IMR-90 (cell line): ENCODE measurements at places on chromosomes 16 and 17. TPM values are rescaled to one million over a fixed set of nuclear protein-coding genes. Genes with fewer than 3 reads are reported as not detected.

- H3K27ac ChIP-seq = no peak overlapping the region
- peaks cover 2% of the 10 kb centered on the region for H3K4me1 ChIP-seq
- peak; percentile 8 for DNase-seq
- H3K36me3 ChIP-seq = no peaks in the 10 kb centered on the region
- H3K4me3 ChIP-seq = no peak overlapping the region
Observed at GRCh38 chr17:62094175-62094574, 29.1 kb upstream of the MED13 start.

The KRTAP4-9 gene
- 0.24 TPM in 2 replicates for polyA plus RNA-seq

DNA sequence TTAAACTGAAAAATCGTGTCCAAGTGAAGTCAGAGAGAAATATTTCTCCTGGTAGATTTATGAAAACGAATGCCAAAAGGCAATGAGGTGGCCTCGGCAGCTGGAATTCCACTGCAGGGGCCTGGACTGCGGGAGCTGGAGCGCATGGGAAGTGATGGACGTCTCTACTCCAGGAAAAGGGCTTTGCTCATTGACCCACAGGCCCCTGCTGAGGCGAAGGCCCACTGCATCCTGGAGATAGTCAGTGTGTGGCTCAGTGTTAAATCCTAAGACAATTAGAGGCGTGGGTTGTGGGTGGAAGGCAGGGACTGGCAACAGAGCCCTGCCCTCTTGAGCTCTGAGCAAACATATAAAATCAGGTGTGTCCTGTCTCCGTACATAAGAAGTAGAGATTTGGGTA is 191.4 kb downstream of the SLC39A11 start:
- H3K4me1 ChIP-seq = no peaks in the 10 kb centered on the region
- no peak overlapping the region for H3K27ac ChIP-seq
- no peaks in the 10 kb centered on the region for H3K36me3 ChIP-seq
- no peak for DNase-seq
- no peak overlapping the region for H3K4me3 ChIP-seq

- no peak for DNase-seq
- H3K36me3 ChIP-seq = no peaks in the 10 kb centered on the region
- no peaks in the 10 kb centered on the region for H3K27me3 ChIP-seq
- H3K4me3 ChIP-seq = no peak overlapping the region
- H3K27ac ChIP-seq = no peak overlapping the region
Observed at GRCh38 chr17:71427801-71428200, 693.0 kb upstream of the SOX9 start.

DNA sequence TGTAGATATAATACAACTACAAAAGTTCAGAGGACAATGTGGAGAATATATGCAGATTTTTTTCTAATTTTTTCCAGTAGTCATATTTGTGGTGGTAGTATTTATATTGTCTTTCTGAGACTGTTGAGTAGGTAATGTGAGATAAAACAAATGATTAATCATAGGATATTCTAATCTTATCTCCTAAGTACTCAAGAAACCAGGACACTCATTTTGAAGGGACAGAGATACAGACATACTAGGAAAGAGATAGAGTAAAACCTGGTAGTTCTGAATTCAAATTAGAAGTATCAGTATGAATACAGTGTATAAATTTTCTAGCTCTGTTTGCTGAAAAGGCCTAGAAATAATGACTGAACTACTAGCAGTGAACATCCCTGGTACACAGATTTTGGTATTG is 141.7 kb upstream of the ASIC2 start:
- no peak for DNase-seq
- H3K4me1 ChIP-seq = no peaks in the 10 kb centered on the region
- no peak overlapping the region for H3K27ac ChIP-seq
- no peak overlapping the region for H3K4me3 ChIP-seq
- no peaks in the 10 kb centered on the region for H3K36me3 ChIP-seq

GRCh38 chr16:82037666-82038065 is 2.6 kb downstream of the HSD17B2 start:
- no peaks in the 10 kb centered on the region for H3K27me3 ChIP-seq
- H3K4me3 ChIP-seq = no peak overlapping the region
- DNase-seq = peak; percentile 53
- no peaks in the 10 kb centered on the region for H3K36me3 ChIP-seq

The SAMD14 gene
- 6.2 and 6.7 TPM in 2 replicates for polyA plus RNA-seq

The MYH3 gene
- 0.63 and 0.98 TPM in 2 replicates for polyA plus RNA-seq

- peaks cover 4% of the 10 kb centered on the region; the same call in 1 of the 2 replicates for H3K4me1 ChIP-seq
- no peaks in the 10 kb centered on the region for H3K27me3 ChIP-seq
- H3K27ac ChIP-seq = no peak overlapping the region
- no peaks in the 10 kb centered on the region; the same call in 1 of the 2 replicates for H3K36me3 ChIP-seq
- no peak for DNase-seq
Observed at GRCh38 chr17:35428229-35428628, 4.1 kb downstream of the SLFN12 start.

The SYCE1L gene
- polyA plus RNA-seq = 0.10 TPM in 1 of 2 replicates, not detected in the other

DNA sequence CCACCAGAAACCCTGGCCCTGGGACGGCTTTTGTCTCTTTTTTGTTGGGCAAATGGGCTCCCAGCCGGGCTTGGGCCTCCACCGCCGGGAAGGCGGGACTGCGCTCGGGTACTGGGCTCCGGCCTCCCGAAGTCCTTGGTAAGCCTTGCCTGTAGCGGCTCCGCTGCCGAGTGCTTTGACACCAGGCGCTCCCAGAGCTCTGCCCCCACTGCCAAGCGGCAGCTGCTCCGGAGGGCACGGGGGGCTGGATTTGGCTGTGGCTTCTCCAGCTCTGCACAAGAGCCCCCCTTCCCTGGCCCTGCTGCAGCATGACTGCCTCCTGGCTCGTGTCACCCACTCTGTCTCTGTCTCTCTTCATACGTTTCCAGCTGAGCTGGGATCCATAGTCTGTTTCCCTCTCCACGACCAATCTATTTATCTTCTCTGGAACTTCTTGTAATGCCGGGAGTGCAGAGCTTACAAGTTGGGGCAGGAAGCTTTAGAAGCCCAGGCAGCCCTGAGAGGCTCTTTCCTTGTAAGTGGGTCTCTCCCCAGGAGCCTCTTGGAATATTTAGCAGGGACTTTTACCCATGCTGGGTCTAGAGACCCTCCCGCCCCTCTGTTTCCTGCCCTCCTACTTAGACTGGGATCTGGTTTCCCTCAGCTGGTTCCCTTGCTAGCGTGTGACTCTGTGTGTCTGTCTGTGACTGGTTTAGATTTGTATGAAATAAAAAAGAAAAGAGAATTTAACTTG is 246.9 kb upstream of the GSE1 start:
- DNase-seq = no peak
- no peaks in the 10 kb centered on the region for H3K27me3 ChIP-seq
- peaks cover 2% of the 10 kb centered on the region; the same call in 1 of the 2 replicates for H3K36me3 ChIP-seq
- no peak overlapping the region for H3K27ac ChIP-seq

- H3K36me3 ChIP-seq = no peaks in the 10 kb centered on the region
- H3K27me3 ChIP-seq = no peaks in the 10 kb centered on the region
- no peak overlapping the region for H3K4me3 ChIP-seq
- H3K27ac ChIP-seq = no peak overlapping the region
Observed at GRCh38 chr17:43572368-43572980, 26.3 kb upstream of the ETV4 start.

The ACSM2B gene
- polyA plus RNA-seq = not detected in 2 replicates

The PERCC1 gene
- not detected in 2 replicates for polyA plus RNA-seq

DNA sequence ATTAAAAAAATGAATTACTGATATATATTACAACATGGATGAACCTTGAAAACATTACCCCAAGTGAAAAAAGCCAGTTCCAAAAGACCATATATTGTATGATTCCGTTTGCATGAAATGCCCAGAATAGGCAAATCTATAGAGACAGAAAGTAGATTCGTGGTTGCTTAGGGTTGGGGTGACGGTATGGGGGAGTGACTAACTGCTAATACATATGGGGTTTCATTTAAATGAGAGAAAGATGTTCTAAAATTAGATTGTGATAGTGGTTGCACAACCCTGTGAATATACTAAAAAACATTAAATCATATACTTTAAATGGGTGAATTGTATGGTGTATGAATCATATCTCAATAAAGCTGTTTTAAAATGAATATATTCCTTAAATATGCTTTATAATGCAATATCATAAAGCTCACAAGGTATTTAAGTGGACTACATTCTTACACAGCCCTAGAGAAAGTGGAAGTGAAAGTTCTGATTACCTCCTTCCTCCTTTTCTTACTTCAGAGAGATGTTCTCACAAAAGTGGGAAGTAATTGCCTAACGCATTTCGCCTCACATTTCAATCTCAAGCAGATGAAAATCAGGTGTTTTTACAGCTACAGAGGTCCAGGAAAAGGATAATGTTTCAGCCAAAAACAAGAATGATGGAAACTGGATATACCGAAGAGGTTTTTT is 142.7 kb upstream of the GNAO1 start:
- no peak overlapping the region for H3K4me3 ChIP-seq
- H3K27ac ChIP-seq = no peak overlapping the region
- H3K27me3 ChIP-seq = no peaks in the 10 kb centered on the region
- H3K36me3 ChIP-seq = no peaks in the 10 kb centered on the region

DNA sequence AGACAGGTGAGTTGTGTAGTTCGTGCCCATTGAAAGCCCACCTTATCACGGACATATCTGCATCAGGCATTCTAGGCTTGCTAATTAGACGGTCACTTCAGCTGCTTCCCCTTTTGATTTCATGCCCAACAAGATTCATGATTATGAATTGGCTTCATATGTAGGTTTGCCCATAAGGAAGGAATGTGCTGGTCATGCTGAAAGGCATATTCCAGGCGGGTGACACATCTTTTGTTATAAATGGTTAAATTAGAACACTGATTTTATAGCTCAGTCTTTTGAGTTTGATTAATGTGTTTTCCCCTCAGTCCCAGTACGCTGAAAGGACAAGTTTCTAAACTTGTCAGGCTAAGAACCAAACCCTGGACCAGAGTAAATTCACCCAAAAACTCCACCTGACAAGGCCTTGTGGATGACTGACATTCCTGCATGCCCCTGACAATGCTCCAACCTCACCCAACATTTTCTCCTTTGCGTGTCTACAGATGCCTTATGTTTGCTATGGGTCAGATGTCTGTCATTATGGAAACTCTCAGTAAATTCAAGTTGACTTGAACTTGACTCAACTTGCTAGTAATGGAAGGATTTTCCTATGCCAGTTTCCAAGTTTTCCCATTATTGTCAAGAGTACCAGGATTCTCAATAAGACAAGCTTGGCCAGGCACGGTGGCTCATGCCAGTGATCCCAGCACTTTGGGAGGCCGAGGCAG is 421.9 kb downstream of the PMP22 start:
- peaks cover 13% of the 10 kb centered on the region for H3K4me1 ChIP-seq
- DNase-seq = no peak
- H3K27ac ChIP-seq = no peak overlapping the region
- H3K36me3 ChIP-seq = no peaks in the 10 kb centered on the region
- H3K4me3 ChIP-seq = no peak overlapping the region
- no peaks in the 10 kb centered on the region for H3K27me3 ChIP-seq

DNA sequence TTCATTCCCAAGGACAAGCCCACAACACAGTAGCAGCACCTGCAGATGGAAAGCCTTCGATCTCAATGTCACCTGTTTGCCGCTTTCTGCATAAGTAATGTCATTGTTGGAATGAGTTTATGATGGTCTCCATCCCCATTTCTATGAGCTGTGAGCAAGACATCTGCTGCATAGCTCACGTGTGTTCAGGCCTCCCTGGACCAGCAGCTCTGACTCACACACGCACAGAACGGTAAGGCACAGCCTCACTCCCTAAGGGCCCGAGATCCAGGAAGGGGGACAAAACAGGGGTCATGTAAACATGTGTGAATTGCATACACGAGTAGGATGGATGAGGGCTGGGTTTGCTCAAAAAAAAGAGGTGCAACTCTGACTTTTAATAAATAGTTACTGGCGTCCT is 223.1 kb downstream of the SOX9 start:
- H3K4me3 ChIP-seq = no peak overlapping the region
- H3K27ac ChIP-seq = no peak overlapping the region
- H3K36me3 ChIP-seq = no peaks in the 10 kb centered on the region
- DNase-seq = peak; percentile 55
- no peaks in the 10 kb centered on the region for H3K27me3 ChIP-seq
- H3K4me1 ChIP-seq = peaks cover 10% of the 10 kb centered on the region

DNA sequence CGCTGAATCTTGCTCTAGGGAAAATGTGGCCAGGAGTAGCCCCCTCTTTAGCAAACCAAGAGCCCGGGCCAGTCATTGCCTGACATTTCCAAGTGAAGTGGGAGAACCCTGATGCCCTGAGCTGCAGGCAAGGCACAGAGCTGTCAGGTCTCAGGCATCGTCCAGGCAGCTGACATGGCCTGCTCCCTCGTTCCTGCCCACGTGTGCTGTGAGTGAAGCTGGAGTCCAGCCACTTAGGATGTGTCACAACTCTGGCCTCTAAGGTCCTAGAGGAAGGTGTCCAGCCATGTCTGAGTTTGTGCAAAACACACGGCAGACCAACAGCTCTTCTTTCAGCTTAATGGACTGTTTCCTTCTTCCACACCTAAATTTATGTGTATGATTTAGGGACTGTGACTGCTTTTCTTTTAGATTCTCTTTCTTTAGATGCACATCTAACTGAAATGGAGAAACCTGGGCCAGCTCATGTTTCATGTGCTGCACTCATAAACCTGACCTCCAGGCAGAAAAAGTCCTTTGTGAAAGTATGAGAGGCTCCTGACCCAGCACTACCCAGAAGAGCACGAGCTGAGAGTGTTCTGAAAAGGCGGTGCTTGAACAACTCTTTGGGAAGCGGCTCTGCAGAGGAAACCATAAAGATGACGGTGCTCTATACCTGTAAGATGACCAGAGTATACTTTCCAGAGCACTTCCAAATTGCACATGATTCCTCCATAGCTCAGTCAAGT is 14.8 kb upstream of the LIMD2 start:
- peak; percentile 71 for DNase-seq
- no peak overlapping the region for H3K4me3 ChIP-seq
- H3K27me3 ChIP-seq = no peaks in the 10 kb centered on the region
- H3K36me3 ChIP-seq = peaks cover 22% of the 10 kb centered on the region
- peaks cover 2% of the 10 kb centered on the region; the same call in 1 of the 2 replicates for H3K4me1 ChIP-seq

The MAF gene
- 0.02 and 0.04 TPM in 2 replicates for polyA plus RNA-seq

- no peak overlapping the region for H3K4me3 ChIP-seq
- no peak for DNase-seq
- H3K27ac ChIP-seq = no peak overlapping the region
- H3K4me1 ChIP-seq = no peaks in the 10 kb centered on the region
Observed at GRCh38 chr16:88742896-88743605, 36.7 kb downstream of the CTU2 start.

GRCh38 chr16:56930486-56931270 is 1.3 kb upstream of the HERPUD1 start:
- peak overlapping the region; percentile 19; the same call in 1 of the 2 replicates for H3K27ac ChIP-seq
- peaks cover 6% of the 10 kb centered on the region for H3K36me3 ChIP-seq
- no peak overlapping the region for H3K4me3 ChIP-seq
- H3K4me1 ChIP-seq = peaks cover 8% of the 10 kb centered on the region
- DNase-seq = no peak
- H3K27me3 ChIP-seq = no peaks in the 10 kb centered on the region
